Effector CD4-positive, alpha-beta T cell (primary cell): ENCODE measurements at places on chromosomes 6 and 20.
A peak's percentile ranks its signal among the peaks of the same experiment; 100 is the strongest.

GRCh38 chr6:13729891-13730290 lies 18.3 kb upstream of the RANBP9 start:
- no peak for DNase-seq

- no peak for DNase-seq
Observed at GRCh38 chr20:45948742-45949541, 14.5 kb downstream of the PCIF1 start.

- DNase-seq: no peak
Observed at GRCh38 chr6:116268589-116269293, 11.0 kb downstream of the TSPYL1 start.

- DNase-seq: no peak
Observed at GRCh38 chr6:161128680-161129196, 137.2 kb downstream of the MAP3K4 start.

GRCh38 chr6:90218959-90219208 lies 77.8 kb downstream of the BACH2 start:
- DNase-seq: no peak

DNA sequence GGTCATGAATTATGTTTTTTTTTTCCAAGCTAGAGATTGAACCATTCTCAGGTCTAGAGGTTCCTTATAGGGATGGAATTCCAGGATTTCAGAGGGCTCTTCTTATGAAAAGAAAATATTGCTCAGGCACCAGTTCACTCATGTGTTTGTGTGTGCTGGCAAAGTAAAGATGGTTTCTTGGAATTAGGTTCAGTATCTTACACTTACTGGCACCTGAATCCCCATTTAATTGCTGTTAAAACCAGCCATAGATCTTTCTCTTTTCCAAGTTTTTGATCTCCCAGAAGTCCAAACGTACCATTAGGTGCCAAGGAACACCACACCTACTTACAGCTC lies 508.4 kb downstream of the CDH26 start:
- DNase-seq: no peak

GRCh38 chr20:25220810-25221591 lies 25.5 kb downstream of the ENTPD6 start:
- no peak for DNase-seq

- no peak for DNase-seq
Observed at GRCh38 chr6:148650941-148651505, 95.8 kb upstream of the UST start.

DNA sequence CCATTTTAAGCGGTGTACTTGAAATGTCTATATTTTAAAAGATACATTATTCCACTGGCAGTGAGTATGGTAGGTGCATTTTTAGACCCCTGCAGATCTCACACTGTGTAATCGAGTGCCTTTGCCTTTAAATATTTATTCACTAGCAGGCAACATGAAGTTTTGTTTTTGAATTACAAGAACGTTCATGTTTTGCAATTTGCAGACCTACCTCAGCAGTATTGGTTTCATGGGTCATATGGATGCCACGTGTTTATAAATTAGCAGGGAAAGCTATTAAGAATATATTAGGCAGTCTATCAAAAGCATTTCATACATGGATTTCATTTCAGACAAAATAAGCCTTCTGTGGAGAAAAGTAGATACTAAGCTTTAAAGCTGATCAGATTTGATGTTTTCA lies 7.2 kb downstream of the MAP3K4 start:
- no peak for DNase-seq

- DNase-seq: no peak
Observed at GRCh38 chr6:149488815-149489214, 4.0 kb upstream of the ZC3H12D start.

- DNase-seq: no peak
Observed at GRCh38 chr20:32140603-32141002, 31.1 kb downstream of the TM9SF4 start.

DNA sequence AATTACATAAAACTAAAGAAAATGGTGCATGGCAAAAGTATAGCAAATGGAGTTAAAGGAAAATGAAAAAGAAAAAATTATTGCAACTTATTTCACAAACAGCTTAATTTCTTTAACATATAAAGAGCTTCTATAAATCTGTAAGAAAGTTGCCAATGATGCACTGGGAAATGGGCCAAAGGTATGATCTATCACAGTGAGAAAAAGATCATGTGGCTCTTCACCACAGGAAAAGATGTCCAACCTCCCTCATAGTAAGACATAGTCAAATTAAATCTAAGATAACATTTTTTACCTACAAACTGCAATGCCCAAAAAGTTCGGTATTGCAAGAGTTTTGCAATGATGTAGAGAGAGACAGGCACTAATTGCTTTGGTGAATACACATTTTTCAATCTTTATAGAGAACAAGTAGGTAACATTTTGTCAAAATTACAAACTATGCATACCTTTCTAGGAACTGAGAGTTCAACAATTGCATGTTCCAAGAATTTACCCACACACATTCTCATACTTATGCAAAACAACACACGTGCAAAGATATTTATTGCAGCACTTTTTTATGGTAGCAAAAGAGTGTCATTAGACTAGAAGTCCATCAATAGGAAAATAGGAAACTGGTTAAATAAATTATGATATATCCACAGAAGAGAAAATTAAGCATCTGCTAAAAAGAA lies 372.6 kb downstream of the QKI start:
- DNase-seq: no peak

GRCh38 chr6:106807947-106808611 lies 166.4 kb downstream of the CD24 start:
- no peak for DNase-seq

DNA sequence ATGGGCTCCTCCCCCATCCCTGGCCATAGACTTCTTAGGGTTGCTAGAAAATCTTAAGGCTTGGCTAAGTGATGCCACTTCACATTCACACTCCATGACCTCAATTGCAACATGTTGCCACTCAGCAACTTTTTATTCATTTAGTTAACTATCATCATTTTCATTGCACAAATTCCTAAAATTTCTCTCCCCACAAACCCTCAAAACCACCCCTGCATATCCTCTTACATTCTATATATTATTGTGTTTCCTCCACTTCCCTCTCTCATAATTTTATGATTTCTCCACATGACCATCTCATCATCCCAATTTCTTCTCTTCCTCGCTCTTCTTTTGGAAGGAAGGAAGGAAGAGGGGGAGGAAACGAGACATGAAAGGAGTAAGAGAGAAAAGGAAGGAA lies 436.0 kb downstream of the HACE1 start:
- DNase-seq: no peak

DNA sequence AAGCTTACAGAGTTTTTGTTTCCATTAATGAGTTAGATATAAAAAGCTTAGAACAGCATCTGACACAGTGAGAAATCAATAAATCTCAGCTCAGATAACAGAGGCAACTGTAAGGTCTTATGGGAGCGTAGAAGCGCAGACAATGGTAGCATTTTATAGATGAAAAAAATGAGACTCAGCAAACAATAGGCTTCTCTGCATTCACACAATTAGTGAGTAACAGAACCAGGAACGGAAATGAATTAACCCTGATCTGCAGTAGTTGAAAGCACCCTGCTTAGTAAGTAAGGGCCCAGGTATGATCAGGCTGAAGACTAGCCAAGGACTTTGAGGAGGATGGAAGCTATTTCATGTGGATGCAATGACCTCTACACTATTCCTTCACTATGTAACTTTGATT lies 147.2 kb upstream of the EYA4 start:
- DNase-seq: no peak

DNA sequence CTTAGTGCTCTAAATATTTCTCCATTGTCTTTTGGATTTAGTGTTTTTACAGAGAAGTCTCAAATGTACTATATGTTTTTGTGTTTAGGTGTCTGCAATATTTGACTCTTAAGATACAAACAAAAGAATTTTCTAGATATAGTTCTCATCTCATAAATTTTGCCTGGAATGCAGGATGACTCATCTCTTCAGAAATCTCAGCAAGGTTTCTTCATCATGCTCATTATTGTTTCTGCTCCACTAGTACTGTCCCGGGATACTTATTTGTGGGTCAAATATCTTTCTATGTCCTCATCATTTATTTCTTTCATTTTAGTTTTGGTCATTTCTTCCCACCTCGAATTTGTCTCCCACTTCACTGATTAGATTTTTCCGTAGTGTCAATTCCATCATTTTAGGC lies 9.5 kb downstream of the AHI1 start:
- no peak for DNase-seq

DNA sequence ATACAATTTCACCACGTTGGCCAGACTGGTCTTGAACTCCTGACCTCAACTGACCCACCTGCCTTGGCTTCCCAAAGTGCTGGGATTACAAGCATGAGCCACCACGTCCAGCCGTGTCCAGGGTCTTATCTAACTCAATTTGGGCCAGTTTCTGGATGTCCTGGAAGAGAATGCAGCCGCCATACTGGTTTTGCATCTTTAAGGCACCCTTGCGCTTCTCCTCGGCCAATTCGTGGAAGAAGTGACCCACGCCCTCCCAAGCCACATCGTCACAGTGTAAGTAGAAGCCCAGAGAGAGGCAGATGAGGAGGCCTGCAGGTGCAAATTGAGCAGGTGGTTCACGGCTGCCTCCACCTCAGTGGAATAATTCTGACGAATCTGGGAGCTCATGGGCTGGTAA lies 3.7 kb upstream of the ZNF335 start:
- DNase-seq: no peak

- DNase-seq: no peak
Observed at GRCh38 chr6:167000759-167001158, 1.6 kb downstream of the CEP43 start.

- DNase-seq: no peak
Observed at GRCh38 chr20:46394872-46395760, 11.3 kb downstream of the ELMO2 start.

GRCh38 chr6:142886431-142887170 lies 58.4 kb downstream of the HIVEP2 start:
- DNase-seq: no peak

- no peak for DNase-seq
Observed at GRCh38 chr6:170143401-170144150, 147.3 kb downstream of the DLL1 start.

GRCh38 chr20:51529081-51529681 lies 13.3 kb downstream of the NFATC2 start:
- DNase-seq: no peak

GRCh38 chr6:25366903-25367545 lies 87.8 kb downstream of the CARMIL1 start:
- peak; percentile 22 for DNase-seq

DNA sequence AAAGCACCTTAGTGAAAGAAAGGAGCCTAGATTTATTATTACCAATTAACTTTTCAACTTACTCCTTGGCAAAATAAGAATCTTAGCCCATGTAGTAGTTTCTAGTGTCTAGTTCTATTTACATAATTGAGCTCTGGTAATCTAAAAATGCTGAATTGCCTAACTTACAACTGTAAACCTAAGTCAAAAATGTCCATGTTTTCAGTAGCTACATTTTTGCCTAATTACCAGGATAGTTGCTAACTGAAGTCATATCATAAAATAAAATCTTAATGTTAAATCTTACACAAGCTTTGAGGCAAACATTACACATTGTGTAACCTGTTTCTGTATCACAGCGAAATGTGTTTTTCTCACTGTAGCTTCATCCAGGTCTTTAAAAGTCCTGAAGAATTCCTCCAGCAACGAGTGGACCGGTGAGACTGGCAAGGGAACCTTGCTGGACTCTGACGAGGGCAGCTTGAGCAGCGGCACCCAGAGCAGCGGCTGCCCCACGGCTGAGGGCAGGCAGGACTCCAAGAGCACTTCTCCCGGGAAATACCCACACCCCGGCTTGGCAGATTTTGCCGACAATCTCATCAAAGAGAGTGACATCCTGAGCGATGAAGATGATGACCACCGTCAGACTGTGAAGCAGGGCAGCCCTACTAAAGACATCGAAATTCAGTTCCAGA lies 7.6 kb upstream of the CLDN20 start:
- no peak for DNase-seq

- no peak for DNase-seq
Observed at GRCh38 chr6:22042706-22043105, 254.1 kb downstream of the PRL start.

- DNase-seq: no peak
Observed at GRCh38 chr20:13356591-13356990, 135.5 kb downstream of the ISM1 start.

- no peak for DNase-seq
Observed at GRCh38 chr6:115668781-115669180, 391.9 kb downstream of the FRK start.

DNA sequence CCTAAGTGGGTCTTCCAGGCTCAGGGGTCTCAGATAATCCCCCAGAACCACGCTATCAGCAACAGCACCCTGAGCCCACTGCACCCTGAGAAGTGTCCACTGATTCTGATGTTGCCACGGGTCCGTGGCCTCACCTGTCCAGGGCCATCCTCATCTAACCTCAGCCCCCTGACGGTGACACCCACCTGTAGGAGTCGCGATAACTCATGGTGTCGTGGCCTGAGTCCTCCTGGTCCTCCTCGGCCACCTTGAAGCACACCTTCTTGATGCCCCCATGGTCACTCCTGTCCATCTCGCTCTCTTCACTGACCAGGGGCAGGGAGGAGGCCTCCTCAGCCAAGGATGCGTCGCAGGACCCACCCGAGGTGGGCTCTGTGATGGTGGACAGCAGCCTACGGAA lies 182.1 kb downstream of the PREX1 start:
- no peak for DNase-seq

GRCh38 chr6:117739869-117740268 lies 64.6 kb downstream of the NUS1 start:
- no peak for DNase-seq

DNA sequence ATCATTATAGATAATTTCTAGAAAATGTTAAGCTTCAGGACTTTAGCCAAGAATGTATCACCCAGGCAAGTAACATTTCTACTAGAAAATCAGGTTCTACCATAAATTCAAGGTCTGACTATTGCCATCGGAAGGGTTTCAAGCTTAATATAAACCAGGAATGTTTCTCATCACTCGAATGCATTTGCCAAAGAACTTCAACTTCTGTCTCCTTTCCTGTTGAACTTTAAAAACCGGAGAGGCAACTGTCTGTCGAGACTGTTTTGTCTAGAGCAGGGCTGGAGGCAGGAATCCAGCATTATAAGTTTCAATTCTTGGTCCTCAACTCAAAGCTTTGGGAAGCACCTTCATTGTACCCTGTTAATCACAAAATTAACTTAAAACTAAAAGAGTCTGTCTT lies 264.7 kb downstream of the ZNF217 start:
- DNase-seq: no peak

DNA sequence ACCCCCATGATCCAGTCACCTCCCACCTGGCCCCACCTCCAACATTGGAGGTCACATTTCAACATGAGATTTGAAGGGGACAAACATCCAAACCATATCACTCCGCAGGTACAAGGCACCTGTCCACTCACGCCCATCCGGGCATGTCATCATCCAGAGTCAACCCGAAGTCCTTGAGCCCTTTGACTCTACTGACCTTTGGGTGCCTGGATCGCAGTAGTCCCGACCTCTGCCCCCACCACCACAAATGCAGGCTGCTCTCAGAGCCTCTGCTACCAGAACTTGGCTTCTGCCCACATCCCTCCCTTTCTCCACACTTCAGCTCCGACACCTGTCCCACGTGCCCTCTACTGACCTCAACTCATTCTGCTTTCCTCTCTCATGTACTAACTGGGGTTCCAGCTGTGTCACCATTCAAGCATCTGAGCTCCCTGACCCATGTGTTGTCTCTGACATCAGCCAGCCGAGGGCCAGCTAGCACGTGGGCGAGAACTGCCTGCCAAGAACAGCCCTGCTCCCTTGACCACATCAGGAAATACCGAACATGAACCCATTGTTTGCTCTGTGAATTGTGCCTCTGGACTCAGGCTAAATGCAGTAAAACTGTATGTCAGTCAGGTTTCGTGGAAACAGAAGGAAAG lies 498.3 kb upstream of the SULF2 start:
- DNase-seq: no peak

- no peak for DNase-seq
Observed at GRCh38 chr6:157976345-157977175, 5.1 kb upstream of the SYNJ2 start.

GRCh38 chr20:13809855-13810254 lies 25.0 kb downstream of the NDUFAF5 start:
- no peak for DNase-seq
